CD4-positive, alpha-beta T cell treated with Interleukin-2 at 100 ng/mL for 4 hours (primary cell): ENCODE measurements at places on chromosomes 5 and 9.
A peak's percentile ranks its signal among the peaks of the same experiment; 100 is the strongest.

- peak; percentile 41 for DNase-seq
Observed at GRCh38 chr5:1763548-1763911, 36.1 kb downstream of the MRPL36 start.

- peak; percentile 8 for DNase-seq
Observed at GRCh38 chr5:150153957-150154617, 1.6 kb downstream of the PDGFRB start.

GRCh38 chr5:72523960-72524582 lies 16.9 kb upstream of the ZNF366 start:
- DNase-seq: no peak

DNA sequence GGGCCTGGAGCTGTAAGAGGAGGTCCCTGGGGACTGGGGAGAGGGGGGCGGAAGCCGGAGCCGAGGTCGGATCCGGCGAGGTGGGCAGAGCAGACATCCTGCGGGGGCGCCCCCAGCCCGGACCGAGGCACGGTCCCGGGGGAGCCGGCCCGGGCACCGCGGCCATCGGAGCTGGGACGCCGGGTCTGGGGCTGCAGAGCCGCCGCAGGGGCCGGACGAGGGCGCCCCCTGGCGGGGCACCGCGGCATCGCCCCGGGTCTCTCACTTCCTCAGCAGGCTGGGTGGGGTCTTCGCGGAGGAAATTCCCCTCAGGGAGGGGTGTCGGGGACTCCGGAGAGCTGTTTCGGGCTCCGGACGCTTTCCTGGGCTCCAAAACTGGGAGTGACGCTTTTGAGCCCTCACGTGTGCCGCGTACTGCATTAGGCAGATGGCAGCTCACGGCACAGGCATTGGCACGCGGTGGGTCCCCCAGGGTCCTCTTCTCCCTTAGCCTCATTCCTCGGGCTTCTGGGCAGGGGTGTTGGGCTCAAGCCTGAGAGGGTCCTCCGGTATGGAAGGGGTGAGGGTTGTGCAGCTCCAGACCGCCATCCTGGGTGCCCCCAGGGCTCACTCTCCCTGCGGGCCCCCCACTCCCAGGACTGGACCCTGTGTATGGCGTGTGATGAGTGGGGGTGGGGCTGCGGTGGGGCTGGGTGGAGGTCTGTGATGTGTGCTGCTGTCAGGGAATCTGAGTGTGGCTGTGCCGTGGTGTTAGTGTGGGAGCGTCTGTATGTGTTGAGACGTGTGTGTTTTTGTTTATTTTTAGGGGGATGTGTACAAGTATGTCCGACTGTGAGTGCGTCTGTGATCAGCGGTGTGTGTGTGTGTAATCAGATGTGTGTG lies 29.6 kb downstream of the LHX2 start:
- peak; percentile 11 for DNase-seq

DNA sequence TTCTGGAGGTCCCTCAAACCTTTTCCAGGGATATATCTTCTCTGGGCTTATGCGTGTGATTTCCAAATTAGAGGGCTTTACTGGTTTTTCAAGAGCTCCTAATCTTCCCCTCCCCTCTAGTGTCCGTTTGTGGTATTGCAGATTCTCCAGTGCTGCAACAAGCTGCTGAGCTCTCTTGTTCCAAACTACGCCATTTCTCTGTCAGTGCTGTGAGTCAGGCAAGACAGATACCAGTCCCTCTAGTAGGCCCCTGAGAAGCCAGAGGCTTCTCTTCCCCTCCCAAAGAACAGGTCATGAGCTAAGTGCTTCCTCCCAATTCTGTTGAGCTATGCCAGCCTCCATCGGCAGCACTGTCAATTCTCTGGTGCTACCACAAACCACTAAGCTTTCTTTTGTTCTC lies 149.5 kb downstream of the FANCC start:
- DNase-seq: peak; percentile 68

- DNase-seq: no peak
Observed at GRCh38 chr5:17359451-17360011, 138.5 kb upstream of the TAF11L2 start.

DNA sequence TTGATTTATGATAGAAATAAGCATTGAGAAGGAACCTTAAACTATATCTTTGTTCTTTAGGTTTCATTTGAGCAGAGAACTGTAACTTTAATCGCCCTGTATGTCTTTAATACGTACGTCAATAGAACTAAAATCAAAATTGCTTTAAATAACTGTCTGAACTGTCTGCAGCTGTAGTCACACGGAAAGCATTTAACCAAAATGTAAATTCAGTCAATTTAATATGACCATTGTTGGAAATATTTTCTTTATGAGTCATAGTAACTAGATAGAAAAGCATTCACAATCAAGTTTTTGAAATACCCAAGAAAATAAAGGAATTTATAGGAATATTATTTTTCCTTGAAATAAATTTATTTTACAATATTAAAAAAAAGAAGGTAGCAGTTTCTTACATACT lies 157.1 kb upstream of the CDH6 start:
- no peak for DNase-seq

GRCh38 chr9:109349421-109349846 lies 28.6 kb upstream of the EPB41L4B start:
- DNase-seq: no peak

- no peak for DNase-seq
Observed at GRCh38 chr5:66356011-66356565, 212.0 kb downstream of the SREK1 start.

- DNase-seq: no peak
Observed at GRCh38 chr5:2797160-2797559, 45.7 kb upstream of the IRX2 start.

DNA sequence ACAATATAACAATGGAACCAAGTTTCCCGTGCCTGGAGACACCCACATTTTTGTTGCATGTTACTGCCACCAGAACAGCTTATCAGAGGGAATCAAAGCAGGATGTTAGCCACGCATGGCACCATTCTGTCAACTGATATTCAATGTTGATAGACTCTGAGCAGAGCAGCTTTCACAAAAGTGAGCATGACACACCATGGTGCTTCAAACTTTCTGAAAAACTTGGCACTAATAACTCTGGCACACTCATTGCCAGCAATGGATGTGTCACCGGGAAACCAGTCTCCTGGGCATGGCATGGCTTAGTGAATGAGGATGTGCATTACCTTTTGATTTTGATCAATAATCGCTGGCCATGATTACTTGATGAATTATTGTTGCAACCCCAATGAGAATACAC lies 19.7 kb downstream of the NIPSNAP3B start:
- no peak for DNase-seq

GRCh38 chr5:172561151-172561550 lies 79.9 kb upstream of the NEURL1B start:
- DNase-seq: no peak

- no peak for DNase-seq
Observed at GRCh38 chr5:133457439-133458355, 154.6 kb downstream of the FSTL4 start.

- DNase-seq: no peak
Observed at GRCh38 chr9:97039514-97039860, 545 bp upstream of the CTSV start.

DNA sequence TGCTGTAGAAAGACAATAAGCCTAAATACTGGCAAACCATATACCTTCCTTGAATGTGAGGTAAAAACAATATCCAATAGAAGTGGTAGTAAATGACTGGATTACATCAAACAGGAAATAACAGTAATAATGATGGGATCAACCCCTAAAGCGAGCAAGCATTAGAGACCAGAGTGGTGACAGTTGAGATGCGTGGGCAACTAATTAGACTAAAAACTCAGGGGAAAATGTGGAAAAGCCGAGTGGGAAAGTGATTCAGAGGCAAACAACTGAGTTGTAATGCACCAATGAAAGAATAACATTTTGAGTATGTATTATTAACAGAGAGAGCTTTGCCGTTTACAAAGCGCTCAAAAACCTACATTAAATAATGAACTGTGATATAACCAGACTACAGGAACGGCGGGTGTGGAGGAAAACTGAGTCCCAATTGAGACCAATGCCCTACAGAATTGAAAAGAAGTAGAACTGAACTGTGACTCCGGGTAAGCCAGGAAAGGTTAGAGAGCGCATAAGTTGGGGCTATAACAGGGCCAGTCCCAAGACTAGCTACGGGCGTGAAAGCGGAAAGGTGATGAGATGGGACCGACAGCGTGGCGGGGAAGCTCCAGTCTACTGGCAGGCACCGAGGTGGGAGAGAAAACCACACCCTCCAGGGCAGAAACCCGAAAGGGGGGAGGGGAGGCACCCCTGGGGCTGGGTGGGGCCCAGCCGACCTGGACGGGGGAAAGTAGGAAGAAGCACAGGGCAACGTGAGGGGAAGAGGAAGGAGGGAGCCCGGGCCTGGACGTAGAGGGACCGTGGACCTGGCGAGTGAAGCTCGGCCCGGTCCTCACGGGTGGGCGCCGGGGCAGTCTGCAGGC lies 592 bp downstream of the UBAP2 start:
- peak; percentile 40 for DNase-seq

- DNase-seq: peak; percentile 23
Observed at GRCh38 chr9:35489313-35490154, at the start of gene RUSC2. Gene RUSC2 (plus strand): TSS chr9:35490111. CDS start chr9:35546522, 56,411 bp downstream.

DNA sequence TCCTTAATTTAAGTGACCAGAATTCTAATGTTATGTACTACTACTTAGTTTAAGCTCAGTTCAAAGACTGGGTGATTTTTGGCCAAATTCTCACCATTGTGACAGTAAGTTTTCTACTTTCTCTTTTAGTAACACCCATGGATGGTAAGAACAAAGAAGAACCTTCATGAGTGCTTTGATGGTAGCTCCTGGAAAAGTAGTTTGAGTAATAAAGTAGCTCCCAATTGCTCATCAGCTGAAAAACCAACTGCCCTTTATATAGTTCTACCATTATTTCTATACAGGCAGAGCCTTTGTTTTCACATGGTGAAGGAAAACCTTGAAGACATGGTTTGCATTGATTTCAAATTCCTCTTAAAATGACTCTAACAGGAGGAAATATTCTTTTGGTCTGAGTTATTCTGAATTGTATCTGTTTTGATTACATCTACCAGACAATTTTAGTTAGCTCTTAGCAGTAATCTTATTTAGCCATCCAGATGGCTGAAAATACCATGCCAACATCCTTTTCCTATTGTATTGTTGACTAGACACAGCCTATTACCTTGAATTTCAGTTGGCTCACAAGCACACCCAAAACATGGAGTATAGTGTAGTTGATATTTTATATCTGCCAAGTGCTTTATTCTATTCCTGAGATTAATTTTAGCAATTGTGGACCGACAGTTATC lies 23.7 kb upstream of the STARD4 start:
- DNase-seq: no peak

DNA sequence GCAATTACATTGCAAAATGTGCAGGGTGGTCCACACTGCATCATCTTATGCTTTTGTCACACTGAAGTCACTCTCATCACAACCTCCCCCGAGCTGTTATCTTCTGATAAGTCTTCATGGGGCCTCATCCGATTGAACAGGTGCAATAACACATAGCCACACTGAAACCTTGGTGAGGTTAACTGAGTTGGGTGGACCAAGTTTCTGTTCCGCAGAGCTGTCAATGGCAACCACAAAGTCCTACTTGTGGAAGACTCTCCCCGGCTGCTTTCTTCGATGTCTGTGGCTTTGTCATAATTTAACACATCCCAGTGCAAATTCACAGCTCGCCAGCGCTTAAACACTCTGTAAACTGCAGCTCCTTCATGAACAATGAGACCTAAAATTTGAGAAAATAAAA lies 112.2 kb downstream of the MARCHF11 start:
- no peak for DNase-seq

DNA sequence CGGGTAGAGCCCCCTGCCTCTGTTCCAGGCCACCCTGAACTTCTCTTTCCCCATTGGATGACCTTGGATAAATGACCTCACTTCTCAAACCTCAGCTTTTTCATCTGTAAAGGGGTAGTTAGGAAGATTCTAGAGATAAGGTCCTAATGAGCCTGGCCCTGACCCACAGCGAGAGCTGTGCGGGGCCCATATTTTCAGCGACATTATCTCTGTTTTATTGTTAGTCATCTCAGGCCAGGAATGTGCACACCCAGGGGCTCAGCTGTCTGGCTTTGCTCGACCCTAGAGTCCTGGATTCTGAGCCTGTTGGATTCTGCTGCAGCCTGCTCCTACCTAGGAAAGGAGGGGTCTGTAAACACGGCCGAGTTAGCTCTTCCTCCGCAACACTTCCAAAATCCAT lies 81.2 kb upstream of the LMX1B start:
- no peak for DNase-seq

DNA sequence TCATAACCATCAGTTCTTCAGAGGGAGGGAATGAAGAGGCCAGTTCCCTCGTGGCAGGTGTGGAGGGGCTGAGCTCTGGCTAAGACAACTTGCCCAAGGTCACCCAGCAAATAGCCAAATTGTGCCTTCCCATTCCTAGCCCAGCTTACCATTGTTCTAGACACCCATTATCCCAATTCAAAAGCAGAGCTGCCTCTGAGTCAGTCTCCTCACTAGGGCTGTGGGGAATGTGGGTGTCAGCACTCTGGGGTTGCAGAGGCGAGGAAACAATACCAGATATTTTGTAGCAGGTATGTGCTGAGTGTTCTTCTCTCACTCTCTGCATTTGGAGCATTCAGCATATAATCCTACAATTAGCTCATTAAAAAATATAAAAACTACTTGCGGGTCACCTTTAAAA lies 270.8 kb downstream of the PSAT1 start:
- no peak for DNase-seq

GRCh38 chr5:43019614-43020398 lies 20.3 kb downstream of the ANXA2R start:
- peak; percentile 93 for DNase-seq

DNA sequence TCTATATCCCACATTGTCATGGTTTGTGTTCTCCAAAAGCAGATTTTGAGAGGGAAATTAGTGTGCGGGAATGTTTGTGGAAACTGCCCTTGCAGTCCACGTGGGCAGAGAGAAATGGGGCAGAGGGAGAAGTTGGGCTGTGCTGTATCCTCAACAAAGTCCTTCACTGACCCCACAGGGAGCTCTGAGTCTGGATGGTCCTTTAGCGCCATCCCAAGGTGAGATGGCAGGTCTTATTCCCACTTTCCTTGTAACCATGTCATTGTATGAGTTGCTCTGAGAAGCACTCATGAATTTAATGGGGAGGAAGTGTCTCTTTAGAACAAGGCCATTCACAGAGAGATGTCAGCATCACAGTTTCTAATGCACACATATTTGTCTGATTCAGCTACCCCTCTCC lies 127.1 kb downstream of the ANKRD18B start:
- no peak for DNase-seq

- DNase-seq: no peak
Observed at GRCh38 chr5:103465891-103466290, 96.7 kb downstream of the NUDT12 start.

DNA sequence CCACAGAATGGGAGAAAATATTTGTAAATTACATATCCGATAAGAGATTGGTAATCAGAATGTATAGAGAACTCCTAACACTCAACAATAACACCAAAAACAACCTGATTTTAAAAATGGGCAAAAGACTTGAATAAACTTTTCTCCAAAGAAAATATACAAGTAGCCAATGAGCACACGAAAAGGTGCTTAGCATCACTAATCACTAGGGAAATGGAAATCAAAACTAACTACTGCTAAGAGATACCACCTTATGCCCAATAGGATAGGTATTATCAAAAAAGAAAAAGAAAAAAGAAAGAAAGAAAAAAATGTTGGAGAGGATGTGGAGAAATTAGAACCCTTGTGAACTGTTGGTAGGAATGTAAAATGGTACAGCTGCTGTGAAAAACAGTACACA lies 212.1 kb downstream of the TLR4 start:
- no peak for DNase-seq

GRCh38 chr5:13708432-13708831 lies 236.1 kb downstream of the DNAH5 start:
- DNase-seq: no peak
